ENCODE measurements at places on chromosomes 7 and 10.

GRCh38 chr7:14630048-14630447 is 272.5 kb downstream of the DGKB start:
- no peak for DNase-seq

GRCh38 chr10:86671985-86672710 is 3.8 kb downstream of the LDB3 start:
- peak; percentile 18 for DNase-seq

- DNase-seq: no peak
Observed at GRCh38 chr7:107076781-107077698, 32.5 kb downstream of the PRKAR2B start.

DNA sequence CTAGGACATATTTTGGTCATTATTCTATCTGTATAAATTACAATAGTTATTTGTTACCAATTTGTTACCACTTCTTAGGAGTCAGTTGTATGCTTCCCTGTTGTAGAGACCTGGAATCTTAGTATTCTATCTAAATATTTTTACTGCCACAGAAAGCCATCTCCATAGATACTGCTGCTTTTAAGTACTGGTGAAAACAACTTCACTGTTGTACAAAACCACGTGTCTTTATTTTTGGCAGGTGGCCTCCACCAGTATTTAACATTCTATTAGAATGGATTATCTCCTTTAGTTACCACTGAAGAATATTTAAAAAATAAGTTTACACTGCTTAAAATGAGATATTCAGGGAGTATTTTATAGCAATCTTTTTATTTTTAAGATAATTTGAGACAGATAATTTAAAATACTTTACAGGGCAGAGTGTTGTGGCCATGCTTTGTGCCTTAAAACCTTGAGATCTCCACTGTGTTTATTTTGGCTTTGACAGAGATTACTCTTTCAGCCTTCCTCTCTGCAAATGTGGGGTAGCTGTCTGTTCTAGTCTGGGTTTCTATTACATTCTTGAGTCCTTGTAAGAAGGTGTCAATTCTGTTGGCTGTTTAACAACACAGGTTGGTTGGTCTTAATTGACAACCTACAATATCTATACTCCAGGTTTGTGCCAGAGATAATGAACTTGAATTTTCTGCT is 185.6 kb downstream of the LRRC4 start:
- DNase-seq: no peak

DNA sequence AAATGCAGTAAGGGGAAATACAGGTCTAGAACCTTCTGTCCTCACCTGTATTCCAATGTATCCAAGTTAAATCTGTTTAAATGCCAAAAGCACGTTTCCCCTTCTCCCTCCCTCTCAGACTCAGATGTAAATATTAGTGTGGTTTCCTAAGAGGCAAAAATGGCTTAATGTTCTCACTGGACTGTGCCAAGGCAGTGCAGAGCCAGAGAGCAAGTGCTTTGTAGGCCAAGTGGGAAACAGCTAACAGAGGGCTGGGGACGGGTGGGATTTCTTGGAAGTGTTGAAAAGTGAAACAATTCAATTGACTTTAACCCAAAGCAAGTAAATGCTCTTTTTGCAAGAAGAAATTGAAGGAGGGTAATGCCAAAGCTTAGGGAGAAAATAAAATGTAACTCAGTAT is 103.1 kb downstream of the GSAP start:
- no peak for DNase-seq

DNA sequence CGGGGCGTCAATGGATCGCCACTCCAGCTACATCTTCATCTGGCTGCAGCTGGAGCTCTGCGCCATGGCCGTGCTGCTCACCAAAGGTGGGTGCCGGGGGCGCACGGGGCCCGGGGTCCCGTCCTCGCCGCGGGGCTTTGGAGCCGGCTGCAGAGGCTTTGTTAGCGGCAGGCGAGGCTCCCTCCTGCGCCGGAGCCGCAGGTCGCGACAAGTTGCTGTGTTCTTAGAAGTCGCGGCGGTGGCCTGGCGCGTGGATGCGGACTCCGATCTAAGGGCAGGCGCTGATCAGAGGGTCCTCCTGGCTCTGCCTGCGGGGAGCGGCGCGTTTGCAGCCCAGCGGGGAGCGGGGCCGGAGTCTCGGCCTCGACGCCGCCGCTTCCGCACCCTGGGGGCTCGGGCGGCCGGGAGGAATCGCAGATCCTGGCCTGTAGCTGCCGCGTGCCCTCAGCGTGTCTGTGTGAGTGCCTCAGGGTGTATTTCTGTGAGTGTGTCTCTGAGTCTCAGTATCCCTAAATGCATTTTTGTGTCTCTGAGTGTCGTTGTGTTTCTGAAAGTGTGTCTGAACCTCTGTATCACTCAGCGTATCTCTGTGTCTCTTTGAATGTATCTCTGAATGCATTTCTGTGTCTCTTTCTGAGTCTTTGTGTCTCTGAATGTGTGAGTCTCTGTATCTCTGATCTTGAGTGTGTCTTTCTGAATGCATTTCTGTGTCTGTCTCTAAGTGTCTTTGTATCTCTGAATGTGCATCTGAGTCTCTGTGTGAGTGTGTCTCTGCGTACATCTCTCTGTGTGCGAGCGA is 766 bp downstream of the BAMBI start:
- DNase-seq: peak; percentile 21

DNA sequence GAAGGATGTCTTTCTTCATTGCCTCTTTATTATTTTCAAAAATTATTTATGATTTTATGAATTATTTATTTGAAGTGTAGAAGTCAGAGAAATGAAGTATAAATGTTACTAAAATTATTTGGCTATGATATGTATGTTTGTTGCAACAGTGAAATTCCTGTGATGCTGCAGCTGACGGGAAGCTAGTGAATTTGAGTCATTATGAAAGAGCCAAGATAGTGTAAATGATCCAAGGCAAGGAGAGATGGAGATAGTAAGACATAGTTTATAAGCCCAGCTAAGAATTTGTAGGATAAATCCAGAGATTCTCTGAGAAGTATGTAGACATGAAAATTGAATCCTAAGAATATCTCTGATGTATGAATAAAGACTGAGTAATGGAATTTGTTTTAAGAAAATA is 30.8 kb downstream of the CASD1 start:
- DNase-seq: no peak

DNA sequence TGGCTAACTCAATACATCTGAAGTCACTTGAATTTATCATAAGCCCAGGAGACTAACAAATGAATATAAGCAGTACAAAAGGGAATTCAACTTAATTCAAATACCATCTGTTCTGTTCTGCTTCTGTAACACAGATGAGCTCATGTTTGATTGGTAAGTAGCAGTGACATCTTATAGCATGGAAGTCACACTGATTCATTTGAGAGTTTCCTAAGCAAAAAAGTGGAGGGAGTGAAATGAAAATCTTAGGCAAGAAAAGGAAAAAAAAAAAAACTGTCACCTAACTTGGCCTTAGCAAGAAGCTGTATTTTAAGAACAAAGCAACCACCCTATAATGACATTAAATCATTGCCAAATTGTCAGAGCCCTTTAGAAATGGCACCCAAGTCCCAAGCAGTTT is 49.5 kb downstream of the SMURF1 start:
- no peak for DNase-seq

DNA sequence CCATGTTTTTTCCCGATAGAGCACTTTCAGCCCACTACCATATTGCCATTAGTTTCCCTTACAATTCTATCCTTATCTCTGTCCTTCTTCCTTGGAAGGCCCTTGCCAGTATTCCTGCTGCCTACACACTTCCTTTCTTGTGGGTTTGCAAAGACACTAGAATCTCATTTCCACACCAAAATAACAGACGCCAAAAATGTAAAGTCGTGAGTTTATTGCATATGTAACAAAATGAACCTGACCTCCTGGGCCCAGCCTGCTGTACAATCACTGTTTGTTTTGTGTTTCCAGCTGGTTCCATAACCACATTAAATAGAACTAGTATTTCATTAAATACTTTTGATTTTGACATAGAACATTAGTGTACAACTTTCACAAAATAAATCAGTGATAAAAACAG is 116.7 kb downstream of the SMURF1 start:
- DNase-seq: peak; percentile 17

- no peak for DNase-seq
Observed at GRCh38 chr7:81120803-81121202, 202.0 kb upstream of the SEMA3C start.

DNA sequence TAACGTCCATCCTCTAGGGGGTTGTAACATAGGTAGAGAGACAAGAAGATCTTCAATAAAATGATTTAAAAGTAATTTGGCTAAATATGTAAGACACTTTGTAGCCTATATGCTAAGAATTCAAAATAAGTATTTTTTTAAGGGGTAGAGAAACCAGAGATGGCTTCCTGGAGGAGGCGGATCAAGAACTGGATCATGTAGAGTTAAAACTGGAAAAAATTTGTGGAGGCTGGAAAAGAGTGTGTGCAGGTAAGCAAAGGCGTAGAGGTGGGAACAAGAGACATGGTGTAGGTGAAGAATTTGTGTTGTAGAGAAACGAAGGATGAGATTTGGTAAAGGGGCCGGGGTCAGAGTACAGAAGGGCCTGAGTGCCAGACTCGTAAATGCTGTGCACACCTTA is 172.6 kb downstream of the TMEM178B start:
- DNase-seq: no peak

GRCh38 chr7:96640054-96640453 is 69.6 kb downstream of the SEM1 start:
- DNase-seq: no peak
